ENCODE measurements at places on chromosomes 2 and 18.

GRCh38 chr2:25257931-25258846 lies 83.5 kb downstream of the DNMT3A start:
- no peak for DNase-seq

GRCh38 chr2:27249159-27249890 lies 13.5 kb downstream of the SLC30A3 start:
- no peak for DNase-seq

- DNase-seq: no peak
Observed at GRCh38 chr2:216491793-216492596, 6.6 kb upstream of the RPL37A start.

DNA sequence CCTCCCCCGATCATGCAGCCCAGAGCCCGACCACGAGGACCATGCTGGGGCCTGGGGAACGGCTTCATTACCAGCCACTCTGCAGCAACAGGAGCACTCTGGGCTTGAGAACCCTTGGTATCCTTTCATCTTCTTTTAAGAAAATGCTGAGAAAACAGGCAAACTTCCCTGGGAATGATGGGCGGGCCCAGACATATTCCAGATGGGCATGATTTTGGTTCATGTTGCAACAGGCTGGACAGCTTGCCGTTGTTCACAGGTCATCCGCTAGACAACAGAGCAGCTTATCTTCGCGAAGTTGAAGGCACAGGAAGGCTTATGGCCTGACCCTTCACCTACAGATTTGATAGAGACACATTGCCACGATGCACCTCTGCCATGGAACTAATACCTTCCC lies 121.0 kb downstream of the KLHL29 start:
- DNase-seq: no peak

DNA sequence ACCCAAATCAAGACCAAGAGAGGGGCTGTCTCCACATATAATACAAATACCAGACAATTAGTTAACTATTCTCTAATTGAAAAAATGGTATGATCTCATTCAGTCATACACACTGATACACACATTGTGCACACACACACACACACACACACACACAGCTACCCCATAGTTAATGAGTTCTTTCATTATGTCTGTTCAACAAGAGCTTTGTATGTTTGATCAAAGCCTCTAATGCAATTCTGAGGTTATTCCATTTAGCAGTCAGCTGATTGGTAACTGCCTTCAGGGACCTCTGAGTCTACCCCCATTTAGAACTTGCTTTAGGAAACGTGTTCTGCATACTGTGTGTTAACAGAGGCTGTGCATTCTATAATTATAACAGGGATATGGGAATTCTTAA lies 741.4 kb upstream of the LRRTM4 start:
- no peak for DNase-seq

DNA sequence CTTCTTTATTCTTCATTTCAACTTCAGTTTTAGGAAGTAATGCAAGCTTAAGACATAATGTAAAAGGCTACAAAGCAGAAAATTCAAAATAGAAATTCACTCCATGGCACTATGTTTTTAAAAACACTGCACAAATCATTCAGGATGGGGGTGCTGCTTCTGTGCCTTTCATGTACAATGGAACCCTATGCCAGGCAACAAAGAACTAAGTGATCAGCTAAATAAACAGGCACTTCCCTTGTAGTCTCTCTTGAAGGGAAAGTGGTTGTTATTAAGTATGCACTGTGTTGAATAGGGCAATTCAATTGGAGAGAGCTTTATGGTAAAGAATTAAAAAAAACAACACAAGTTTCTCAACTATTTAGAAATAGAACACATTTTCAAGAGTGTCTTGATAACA lies 10.9 kb upstream of the ERBB4 start:
- no peak for DNase-seq

DNA sequence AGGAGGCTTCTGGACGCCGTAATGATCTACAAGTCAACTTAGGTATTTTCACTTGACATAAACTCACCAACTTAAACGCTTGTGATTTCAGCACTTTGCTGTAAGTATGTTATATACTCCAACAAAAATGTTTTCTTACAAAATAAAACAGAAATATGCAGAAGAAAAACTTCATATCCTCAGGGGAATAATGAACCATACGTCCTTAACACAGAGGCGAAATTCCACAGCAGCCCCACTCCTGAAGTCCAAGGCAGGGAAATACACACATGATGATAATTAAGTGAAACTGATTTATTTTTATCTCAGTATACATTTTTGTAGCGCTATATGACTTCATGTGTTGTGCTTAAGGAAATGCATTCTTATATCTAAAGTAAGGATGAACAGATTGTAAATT lies 335.4 kb upstream of the VWC2L start:
- DNase-seq: no peak

- DNase-seq: no peak
Observed at GRCh38 chr18:49013291-49013691, 62.5 kb upstream of the SMAD7 start.

- no peak for DNase-seq
Observed at GRCh38 chr2:120807751-120808150, 72.1 kb downstream of the GLI2 start.

DNA sequence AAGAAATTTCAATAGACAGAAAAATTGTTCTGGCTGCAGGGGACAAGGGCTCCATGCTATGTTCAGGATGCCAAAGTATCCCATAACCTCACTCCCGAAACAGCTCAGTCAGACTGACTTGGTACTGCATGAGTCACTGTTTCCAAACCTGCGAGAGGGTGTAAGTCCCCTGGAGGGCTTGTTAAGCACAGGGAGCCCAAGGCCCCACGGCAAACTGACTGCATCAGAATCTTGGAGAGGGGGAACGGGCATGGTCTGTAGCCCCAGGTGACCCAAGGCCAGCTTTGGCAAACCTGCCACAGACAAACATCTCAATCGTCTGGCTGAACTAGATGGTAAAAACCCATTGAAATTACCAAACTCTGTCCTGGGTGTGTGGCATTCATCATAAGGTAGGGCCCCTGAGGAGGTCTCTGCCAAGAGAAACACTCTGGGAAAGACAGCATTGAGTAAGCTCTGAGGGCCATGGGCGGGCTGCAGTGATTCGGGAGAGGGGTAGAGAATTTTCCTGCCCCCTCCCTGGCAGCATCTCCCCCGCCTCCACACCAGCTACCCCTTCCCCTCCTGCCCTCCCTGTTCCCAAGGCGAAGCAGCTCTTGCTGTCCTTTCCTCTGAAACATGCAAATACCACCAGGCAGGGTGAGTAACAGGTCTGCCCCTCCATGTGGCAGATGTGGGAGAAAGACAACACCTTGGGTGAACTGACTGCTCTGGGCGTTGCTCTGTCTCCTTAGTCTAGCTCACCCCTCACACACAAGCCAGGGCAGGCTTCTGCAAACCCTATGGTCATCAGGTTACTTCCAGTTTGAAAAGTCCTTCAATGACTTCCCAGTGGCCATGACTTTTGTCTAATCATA lies 274.7 kb upstream of the SIX2 start:
- DNase-seq: peak; percentile 56

- no peak for DNase-seq
Observed at GRCh38 chr2:217387776-217388387, 528.0 kb upstream of the TNP1 start.

GRCh38 chr2:19356545-19357401 lies 1.6 kb downstream of the OSR1 start:
- DNase-seq: no peak

DNA sequence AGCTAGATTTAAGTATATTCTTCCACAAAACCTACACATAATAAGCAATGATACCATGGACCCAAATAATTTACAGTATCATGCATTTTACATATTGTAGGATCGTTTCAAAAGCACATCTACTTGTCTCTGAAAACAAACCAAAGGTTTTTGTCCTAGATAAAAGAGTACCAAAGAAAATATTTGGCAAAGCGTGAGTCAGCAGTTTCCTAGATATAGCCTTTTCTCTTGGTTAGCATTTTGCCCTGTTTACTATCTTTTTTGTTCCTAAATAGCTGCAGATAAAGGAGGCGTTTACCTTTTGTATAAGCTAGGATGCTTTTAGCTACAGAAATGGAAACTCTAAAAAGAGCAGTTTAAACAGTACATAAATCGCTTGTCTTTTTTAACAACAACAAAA lies 305.8 kb upstream of the GULP1 start:
- no peak for DNase-seq

- DNase-seq: no peak
Observed at GRCh38 chr2:182324665-182325064, 102.2 kb downstream of the PDE1A start.

- DNase-seq: no peak
Observed at GRCh38 chr2:73894475-73894850, 1.7 kb downstream of the ACTG2 start.

GRCh38 chr2:31226266-31226665 lies 7.7 kb upstream of the EHD3 start:
- no peak for DNase-seq

DNA sequence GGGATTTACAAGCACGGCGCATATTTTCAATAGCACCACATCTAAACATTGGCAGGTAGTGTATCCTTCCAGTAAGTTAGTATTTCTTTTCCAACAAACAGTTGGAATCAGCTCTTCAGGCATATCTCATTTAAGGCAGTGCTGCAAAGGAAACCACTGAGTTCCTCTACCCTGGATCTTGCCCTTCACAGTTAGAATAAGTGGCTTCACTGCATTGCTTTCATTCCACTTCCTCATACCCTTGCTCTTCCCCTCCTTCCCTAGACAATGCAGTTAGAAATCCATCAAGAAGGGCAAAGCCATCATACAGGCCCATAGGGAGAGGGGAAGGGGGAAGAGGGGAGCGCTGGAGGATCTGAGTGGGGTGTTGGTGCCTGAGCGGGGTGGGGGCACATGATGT lies 173.7 kb downstream of the FBXO15 start:
- no peak for DNase-seq

- peak; percentile 0 for DNase-seq
Observed at GRCh38 chr18:51621113-51621863, 423.8 kb upstream of the MEX3C start.

- no peak for DNase-seq
Observed at GRCh38 chr2:182018218-182018617, 32.6 kb downstream of the PPP1R1C start.

DNA sequence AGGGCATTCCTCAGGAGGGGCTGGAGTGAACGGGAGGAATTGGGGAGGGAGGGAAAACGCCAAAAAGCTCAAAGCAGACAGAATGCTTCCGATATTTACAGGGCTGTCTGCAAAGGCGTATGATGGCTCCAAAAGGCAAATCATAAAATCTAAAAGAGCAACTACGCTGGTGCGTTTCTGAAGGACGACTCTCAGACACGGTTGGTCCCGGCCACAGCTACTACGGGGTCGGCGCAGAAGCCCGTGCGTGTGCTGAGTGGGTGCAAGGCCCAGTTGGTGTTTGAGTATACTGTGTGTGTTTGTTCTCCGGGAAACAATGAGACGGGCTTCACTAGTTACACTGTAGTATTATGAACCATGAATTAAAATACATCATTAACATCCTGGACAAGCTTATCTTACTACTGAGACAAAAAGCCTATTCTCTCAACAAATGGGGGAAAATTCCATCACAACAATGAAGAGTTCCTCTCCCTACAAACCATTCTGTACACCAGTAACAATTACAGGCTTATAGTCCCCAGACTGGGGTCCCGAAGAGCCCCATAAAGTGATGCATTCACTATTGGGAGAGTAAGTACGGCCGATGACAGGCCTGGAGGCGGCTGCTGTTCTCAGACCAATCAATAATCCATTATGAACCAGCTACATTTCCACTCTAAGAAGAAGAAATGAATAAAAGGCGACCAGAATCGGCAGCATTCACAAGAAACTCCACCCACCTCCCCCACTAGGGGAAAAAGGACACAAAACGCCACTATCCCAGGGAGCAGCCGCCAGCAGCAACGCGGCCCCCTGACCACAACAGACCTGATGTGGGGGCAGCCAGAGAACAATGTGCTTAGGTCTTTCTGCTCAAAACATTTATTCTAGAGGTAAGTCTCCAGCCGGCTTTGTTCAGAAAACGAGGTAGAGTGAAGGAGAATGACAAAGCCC lies 43.4 kb downstream of the ZNF516 start:
- no peak for DNase-seq

DNA sequence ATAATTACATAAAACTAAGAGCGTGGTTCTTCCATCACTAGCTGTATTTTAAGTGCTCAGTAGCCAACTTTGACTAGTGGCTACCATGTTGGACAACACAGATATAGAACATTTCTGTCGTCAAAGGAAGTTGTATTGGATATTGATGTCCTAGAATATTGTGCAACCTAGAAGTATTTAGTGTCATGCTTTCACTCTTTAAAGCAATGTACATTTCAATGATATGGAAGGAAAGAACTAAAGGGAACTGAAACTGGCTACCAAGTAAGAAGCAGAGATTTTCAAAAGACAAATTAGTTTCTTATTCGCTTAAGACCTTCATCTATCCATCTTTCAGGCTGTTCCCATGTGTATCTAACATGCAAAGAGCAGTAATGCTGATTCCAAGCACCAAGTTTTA lies 85.4 kb upstream of the EML6 start:
- DNase-seq: no peak

- DNase-seq: no peak
Observed at GRCh38 chr2:233453111-233453915, 99.0 kb downstream of the DGKD start.

DNA sequence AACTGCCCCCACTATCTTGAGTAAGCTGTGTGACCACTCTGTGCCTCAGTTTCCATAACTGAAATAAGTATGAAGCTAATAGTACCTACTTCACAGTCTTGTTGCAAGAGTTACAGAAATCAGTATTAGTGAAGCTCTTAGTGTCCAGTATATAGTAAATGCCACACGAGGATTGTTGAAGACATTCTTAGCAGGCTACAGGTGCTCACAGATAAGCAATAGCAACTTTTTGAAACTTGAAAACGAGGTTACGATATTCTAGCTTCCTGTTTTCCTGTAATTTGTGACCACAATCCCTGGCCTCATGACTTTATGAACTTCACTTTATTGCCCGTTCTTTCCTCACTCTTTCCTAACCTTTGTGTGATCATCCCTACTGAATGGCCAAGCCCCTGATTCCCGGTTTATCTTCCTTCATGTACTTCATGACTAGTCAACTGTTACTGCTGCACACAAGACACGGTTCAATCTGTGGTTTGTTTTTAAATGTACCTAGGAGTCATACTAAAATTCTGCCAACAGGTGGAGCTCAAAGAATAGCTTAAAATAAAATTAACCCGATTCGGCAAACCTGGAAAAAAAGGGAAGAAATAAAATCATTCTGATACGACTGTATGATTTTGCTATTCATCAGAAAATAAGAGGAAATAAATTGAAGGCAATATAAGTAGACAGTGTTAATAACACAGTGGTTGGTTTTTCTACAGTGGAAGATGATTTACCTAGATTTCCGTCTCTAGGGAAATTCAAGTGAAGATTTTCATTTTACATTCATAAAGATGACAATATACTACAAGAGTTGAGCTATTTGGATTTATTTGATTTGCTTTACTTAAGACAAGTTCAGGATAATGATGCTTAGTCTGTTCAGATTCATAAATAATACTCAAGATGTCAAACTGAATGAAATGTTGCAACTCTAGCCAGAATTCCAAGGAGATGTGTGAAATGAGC lies 38.1 kb upstream of the STAT1 start:
- DNase-seq: peak; percentile 41

GRCh38 chr2:85628658-85629057 lies 12.7 kb downstream of the USP39 start:
- DNase-seq: no peak

Measured in amniotic stem cell (primary cell).